Activated naive CD4-positive, alpha-beta T cell treated with anti-CD3 and anti-CD28 coated beads for 36 hours (primary cell): ENCODE measurements at places on chromosomes 3 and 15. TPM values are rescaled to one million over a fixed set of nuclear protein-coding genes. Genes with fewer than 3 reads are reported as not detected.

- no peak for DNase-seq
- no peak overlapping the region for H3K4me3 ChIP-seq
- H3K36me3 ChIP-seq: no peaks in the 10 kb centered on the region
- H3K27ac ChIP-seq: no peak overlapping the region
- H3K4me1 ChIP-seq: no peaks in the 10 kb centered on the region
Observed at GRCh38 chr3:116444819-116445310, 422 bp downstream of the LSAMP start.

- H3K36me3 ChIP-seq: no peaks in the 10 kb centered on the region
- peaks cover 14% of the 10 kb centered on the region for H3K4me1 ChIP-seq
- no peak overlapping the region for H3K4me3 ChIP-seq
- no peaks in the 10 kb centered on the region for H3K27me3 ChIP-seq
Observed at GRCh38 chr3:45509038-45509767, 85.3 kb upstream of the LIMD1 start.

- DNase-seq: no peak
- H3K4me1 ChIP-seq: peaks cover 82% of the 10 kb centered on the region
- peaks cover 26% of the 10 kb centered on the region for H3K36me3 ChIP-seq
- peak overlapping the region; percentile 78 for H3K27ac ChIP-seq
- peak overlapping the region; percentile 1 for H3K4me3 ChIP-seq
Observed at GRCh38 chr3:152328841-152329240, 60.1 kb downstream of the MBNL1 start.

- DNase-seq: no peak
- no peak overlapping the region for H3K4me3 ChIP-seq
- no peak overlapping the region for H3K27ac ChIP-seq
- peaks cover 23% of the 10 kb centered on the region for H3K27me3 ChIP-seq
Observed at GRCh38 chr3:115615001-115615814, 8.1 kb upstream of the GAP43 start.

DNA sequence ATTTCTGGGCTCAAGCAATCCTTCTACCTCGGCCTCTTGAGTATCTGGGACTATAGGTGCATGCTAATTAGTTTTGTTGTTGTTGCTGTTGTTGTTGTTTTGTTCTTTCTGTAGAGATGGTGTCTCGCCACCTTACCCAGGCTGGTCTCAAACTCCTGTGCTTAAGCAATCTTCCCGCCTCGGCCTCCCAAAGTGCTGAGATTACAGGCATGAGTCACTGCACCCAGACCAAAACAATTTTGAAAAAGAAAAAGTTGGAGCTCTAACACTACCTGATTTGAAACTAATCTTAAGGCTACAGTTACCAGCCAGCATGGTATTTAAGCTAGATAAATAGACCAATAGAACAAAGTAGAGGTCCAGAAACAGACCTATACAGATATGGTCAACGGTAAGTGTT is 29.8 kb downstream of the KPNA1 start:
- peaks cover 17% of the 10 kb centered on the region for H3K36me3 ChIP-seq
- H3K4me1 ChIP-seq: peaks cover 66% of the 10 kb centered on the region
- H3K27ac ChIP-seq: no peak overlapping the region
- no peaks in the 10 kb centered on the region for H3K27me3 ChIP-seq
- no peak overlapping the region for H3K4me3 ChIP-seq

DNA sequence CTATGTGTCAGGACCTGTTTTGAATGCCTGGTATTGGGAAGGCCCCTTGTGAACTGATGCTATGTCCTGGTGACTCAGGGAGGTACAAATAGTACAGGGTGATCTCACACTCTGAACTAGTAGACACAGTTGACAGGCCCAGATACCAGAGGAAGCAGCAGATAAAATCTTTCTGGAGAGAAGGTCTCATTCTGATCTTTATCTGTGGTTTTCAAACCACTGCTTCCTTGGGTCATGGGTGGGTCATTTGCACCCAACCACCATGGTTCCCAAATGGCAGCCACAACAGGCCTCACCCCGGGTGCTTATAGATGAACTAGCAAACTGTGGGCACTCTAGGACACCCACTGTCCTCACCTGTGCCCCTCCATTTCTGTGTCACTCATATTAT is 43.4 kb downstream of the PXYLP1 start:
- H3K4me1 ChIP-seq: peaks cover 22% of the 10 kb centered on the region
- no peaks in the 10 kb centered on the region for H3K27me3 ChIP-seq
- no peak overlapping the region for H3K4me3 ChIP-seq
- peaks cover 2% of the 10 kb centered on the region for H3K36me3 ChIP-seq
- peak overlapping the region; percentile 43 for H3K27ac ChIP-seq
- DNase-seq: peak; percentile 63

DNA sequence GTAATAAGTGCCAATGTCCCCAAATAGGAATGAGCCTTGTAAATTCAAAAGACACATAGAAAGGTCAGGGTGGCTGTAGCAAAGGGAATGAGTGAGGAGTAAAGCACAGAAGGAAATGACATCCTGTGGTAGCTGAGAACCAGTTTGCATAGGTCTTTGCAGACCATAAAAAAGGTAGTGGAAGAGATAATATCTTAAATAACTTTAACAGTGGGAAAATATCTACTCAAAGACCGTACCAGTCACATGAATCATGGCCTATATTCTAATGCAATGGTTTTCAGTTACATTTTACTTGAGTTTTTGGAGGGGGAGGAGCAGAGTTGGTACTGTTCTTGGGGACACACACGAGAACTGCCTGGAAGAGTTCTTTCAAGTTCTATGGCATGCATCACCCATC is 297.3 kb upstream of the ADAMTS9 start:
- no peak overlapping the region for H3K4me3 ChIP-seq
- H3K27me3 ChIP-seq: no peaks in the 10 kb centered on the region
- H3K27ac ChIP-seq: no peak overlapping the region

DNA sequence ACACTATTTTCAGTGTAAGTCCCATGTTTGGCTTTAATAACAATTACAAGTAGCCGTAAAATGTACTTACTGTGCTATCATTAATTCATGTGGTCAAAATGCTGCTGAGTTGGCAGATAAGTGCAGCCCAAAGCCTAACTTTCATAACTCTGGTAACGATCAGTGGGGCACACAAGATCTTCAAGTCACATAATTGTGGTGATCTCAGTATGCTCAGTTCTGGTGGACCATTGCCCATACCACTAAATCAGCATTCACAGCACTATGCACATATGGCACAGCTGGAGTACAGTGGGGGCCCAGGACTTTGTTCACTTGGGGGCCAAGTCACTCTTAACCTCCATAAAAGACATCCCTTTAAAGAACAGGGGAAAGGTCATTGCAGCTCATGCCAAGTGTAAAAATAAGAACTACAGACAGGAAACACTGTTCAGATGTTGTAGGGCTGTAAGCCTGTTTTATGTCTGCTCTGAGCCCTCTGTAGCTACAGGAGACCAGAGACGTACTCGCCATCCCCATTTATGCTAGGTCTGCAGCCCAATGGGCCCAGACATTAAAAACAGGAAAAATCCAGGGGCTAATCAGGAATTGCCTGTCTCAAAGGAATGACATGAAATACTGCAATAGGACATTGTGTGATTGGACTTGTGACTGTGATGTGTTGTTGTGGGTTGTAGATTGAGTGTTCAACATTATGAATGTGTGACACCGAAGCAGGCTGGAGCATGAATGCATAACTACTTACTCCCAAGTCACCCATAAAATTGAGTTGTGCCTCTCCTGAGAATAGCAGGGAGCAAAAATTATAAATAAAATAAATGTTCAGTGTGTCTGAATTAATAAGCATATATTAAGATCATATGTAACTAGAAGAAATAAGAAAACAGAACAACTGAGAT is 282.5 kb upstream of the EPHA3 start:
- H3K27ac ChIP-seq: no peak overlapping the region
- DNase-seq: no peak
- no peaks in the 10 kb centered on the region for H3K36me3 ChIP-seq

- H3K27ac ChIP-seq: no peak overlapping the region
- no peak for DNase-seq
- H3K27me3 ChIP-seq: no peaks in the 10 kb centered on the region
- no peaks in the 10 kb centered on the region for H3K4me1 ChIP-seq
- no peaks in the 10 kb centered on the region for H3K36me3 ChIP-seq
Observed at GRCh38 chr3:64766440-64766839, 78.6 kb upstream of the ADAMTS9 start.

DNA sequence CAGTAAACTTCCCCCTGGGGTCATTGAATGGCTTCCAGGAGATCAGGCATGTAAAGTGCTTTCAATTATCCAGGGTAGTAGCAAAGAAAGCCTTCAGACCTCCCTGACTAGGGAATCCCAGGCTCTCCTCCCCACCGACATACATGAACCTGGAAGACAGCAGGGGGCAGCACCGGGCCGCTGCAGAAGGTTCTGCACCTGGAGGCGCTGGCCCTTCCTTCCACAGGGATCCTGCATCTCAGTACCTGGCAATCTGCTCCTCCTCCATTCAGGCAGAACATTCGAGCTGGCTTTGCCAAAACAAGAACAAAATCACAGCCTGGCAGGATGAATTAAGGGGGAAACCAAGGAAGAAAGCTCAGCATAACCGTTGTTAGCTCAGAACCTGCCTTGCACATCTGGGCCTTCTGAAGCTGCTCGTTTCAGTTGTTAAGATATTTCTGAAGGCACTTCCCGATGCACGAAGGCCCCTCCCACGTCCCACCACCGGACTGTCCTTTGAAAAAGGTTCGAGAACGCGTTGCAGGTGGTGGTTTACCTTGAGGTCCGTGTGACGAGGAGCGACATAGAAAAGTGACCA is 237.7 kb downstream of the SLCO3A1 start:
- no peaks in the 10 kb centered on the region for H3K36me3 ChIP-seq
- H3K4me3 ChIP-seq: no peak overlapping the region
- peak; percentile 42 for DNase-seq

GABRA5 gene
- not detected for total RNA-seq

GBE1 gene
- 24.6 TPM for total RNA-seq

SOX2 gene
- not detected for total RNA-seq
